ENCODE measurements at places on chromosomes 2 and 18. TPM values are rescaled to one million over a fixed set of nuclear protein-coding genes. Genes with fewer than 3 reads are reported as not detected.

The CACNB4 gene
- total RNA-seq: 82.2 TPM

The MFF gene
- total RNA-seq: 368 TPM

The C1QL2 gene
- total RNA-seq: 1.2 TPM

The SNX17 gene
- total RNA-seq: 104 TPM

The TPO gene
- total RNA-seq: 2.9 TPM

The NEU2 gene
- not detected for total RNA-seq

The GPR55 gene
- 14.7 TPM for total RNA-seq

The GREB1 gene
- total RNA-seq: 91.0 TPM

The NEUROD1 gene
- 0.55 TPM for total RNA-seq

The UGT1A10 gene
- total RNA-seq: 0.31 TPM

The TTN gene
- total RNA-seq: 30.8 TPM

The CYRIA gene
- total RNA-seq: 4.1 TPM

The CCDC102B gene
- 13.3 TPM for total RNA-seq

The DLGAP1 gene
- total RNA-seq: 69.1 TPM

The ALK gene
- 2.1 TPM for total RNA-seq

The DIPK1C gene
- total RNA-seq: 16.2 TPM

The IL18R1 gene
- total RNA-seq: 2.9 TPM

The ANTXR1 gene
- total RNA-seq: 20.1 TPM

The SLC66A2 gene
- 143 TPM for total RNA-seq

The SERPINB4 gene
- 0.24 TPM for total RNA-seq

The KLHL41 gene
- 1.7 TPM for total RNA-seq

The INO80B gene
- 23.1 TPM for total RNA-seq

The SERPINB2 gene
- total RNA-seq: not detected

The CD226 gene
- 3.0 TPM for total RNA-seq

The OSR1 gene
- total RNA-seq: 8.9 TPM

The NAGK gene
- 87.5 TPM for total RNA-seq

The OXER1 gene
- total RNA-seq: 2.0 TPM

The ATP5F1A gene
- 479 TPM for total RNA-seq

The RIT2 gene
- total RNA-seq: not detected

The GALR1 gene
- total RNA-seq: 0.16 TPM

The ZNF638 gene
- 226 TPM for total RNA-seq

The LHCGR gene
- 7.5 TPM for total RNA-seq

The GALNT5 gene
- total RNA-seq: 0.06 TPM

The TMEM200C gene
- 3.3 TPM for total RNA-seq
